Umbilical cord (tissue), 2 donors: ENCODE measurements at places on chromosomes 2 and 18. TPM values are rescaled to one million over a fixed set of nuclear protein-coding genes. Genes with fewer than 3 reads are reported as not detected.

Gene TSHZ1
- total RNA-seq: 5.5 TPM

Gene RAB12
- total RNA-seq: 78.5 TPM

Gene METAP1D
- 6.3 TPM for total RNA-seq

Gene FLACC1
- total RNA-seq: 10.8 TPM

Gene PECR
- 1.7 TPM for total RNA-seq

Gene PPIG
- total RNA-seq: 35.4 TPM

Gene GALNT14
- 5.1 TPM for total RNA-seq

Gene CYTIP
- 18.8 TPM for total RNA-seq

DNA sequence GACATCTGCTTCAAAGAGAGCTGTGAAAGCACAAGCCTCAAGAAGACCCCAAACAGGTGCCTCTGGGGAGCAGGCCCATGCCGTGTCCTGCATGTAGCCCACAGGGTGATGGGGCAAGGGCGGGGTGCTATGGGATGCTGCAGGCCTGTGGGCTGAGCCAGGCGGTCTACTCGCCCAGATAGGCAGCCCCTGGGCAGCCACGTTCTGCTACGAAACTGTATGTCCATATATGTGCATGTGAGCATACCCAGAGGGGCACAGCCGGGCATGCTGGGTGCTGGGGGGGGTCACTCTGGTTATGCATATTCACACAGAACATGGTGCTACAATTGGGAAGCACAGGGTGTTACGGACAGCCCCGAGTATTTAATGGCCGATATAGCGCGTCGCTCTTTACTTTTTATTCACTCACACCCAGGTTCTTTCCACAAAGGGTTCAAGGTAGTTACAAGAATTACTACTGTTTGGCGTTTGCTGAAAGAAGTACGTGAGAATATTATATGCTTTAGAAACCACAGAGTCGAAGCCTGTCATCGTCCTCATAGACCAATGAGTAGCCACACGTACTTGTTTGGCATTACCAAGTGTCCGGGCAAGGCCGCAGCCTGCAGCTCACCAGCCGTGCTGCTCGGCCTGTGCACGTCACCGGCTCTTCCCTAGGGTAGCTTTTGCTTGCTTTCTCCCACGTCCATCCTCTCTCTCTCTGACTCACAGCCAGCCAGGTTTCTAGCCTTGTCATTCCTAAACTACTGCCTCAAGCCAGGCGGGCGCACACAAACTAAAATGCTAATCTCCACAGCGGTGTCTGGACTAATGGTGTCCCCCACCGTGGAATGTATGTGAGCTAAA lies 14.4 kb downstream of the MTERF4 start:
- no peak for DNase-seq

DNA sequence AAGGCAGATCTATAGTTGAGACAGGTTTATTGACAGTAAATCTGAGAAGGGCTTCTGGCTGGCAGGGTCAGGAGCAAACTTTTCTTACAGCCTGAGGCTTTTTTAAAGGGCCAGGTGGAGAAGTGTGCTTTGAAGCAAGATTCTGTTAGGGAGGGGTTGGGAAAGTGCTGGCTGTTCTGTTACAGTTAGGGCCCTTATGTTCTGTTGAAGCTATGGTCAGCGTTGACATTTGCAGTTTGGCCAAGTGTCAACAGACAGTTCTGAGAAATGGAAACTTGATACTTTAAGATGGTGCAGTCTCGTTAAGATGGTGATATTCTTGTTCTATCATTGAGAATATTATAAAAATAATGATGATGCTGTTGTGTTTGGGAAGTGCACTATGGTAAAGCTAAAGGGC lies 154.2 kb downstream of the RDH14 start:
- DNase-seq: no peak

DNA sequence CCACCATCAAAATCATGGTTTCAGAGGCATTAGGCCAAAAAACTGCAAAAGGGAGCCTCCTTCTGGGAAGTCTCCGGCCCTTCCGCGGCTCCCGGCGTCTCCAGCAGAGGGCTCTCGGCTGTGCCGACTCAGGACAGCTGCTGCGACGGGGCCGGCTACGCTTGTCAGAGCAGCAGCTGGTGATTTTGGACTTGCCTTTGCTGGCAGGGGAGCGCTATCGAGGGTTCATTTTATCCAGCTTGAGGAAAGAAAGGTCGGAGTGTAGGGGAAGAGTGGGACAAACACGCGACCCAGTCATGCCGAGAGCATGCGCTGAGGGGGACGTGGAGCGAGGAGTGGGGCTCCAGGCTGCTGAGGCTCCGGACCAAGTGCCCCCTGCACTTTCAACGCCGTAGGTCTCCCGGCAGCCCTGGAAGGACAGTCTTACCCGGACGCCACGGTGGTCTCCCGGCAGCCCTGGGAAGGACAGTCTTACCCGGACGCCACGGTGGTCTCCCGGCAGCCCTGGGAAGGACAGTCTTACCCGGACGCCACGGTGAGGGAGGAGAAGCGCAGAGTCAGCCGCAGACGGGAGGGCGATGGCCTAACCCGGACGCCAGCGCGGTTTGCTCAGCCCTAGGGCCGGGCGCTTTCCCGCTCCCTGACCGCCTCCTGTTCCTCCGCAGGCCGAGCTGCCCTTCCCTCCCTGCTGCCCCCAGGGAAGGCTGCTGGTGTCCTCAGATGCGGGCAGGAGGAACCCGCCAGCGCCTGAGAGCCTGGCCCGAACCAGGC lies 21.7 kb downstream of the DDX18 start:
- peak; percentile 77 for DNase-seq

GRCh38 chr2:233101816-233102215 lies 41.7 kb downstream of the INPP5D start:
- DNase-seq: no peak

- DNase-seq: no peak
Observed at GRCh38 chr2:796141-796985, 119.2 kb upstream of the TMEM18 start.

- peak; percentile 15 for DNase-seq
Observed at GRCh38 chr2:69385443-69386151, 1.4 kb downstream of the GFPT1 start.

DNA sequence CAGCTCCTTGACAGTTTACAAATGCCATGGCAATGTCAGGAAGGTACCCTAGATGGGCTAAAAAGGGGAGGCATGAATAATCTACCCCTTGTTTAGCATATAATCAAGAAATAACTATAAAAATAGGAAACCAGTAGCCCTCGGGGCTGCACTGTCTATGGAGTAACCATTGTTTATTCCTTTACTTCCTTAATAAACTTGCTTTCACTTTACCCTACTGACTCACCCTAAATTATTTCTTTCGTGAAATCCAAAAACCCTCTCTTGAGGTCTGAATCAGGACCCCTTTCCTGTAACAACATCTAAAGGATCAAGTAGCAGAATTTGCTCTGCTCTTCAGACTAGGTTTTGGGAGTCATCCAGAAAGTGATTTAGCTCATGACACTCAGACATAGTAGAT lies 43.7 kb downstream of the CD8B2 start:
- DNase-seq: no peak

DNA sequence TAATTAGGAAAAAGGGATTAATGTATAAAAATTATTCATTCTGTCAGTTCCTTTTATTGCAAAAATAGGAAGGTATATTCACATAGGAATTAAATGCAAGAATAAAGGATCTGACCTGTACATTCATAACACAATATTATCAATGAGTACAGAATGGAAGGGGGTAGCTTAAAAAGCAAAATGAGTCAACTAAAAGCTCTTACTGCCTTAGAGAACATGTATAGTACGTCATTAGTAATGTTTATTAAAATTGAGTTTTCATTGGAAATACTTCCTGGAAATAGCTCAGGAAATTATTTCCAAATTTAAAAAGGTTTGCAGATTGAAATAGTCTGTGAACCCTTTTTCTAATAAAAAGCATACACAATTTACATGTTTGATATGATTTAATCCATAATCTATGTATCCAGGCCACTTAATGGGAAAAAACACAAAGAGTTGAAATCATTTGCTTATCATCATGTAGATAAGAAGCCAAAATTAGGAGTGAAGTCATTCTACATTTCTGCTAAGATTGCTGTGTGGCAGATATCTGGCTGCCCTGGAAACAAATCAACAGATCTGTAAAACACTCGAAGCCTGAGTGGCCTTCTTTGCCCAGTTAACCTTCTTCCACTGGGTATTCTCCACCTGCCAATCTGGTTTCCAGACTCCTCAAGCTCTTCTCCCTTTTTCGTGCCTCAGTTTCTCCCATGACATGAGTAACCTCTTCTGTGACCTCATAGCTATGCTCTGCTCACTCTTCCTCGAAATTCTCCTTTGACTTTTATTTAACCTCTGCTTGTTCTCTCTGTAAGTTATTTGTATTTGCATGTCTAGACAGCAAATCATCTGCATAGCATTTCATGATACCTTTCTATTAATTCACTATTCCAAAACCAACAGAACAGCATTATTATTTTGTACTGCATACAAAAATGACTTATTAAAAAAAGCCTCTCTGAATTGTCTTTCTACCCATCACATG lies 181.2 kb upstream of the REV1 start:
- DNase-seq: peak; percentile 53

GRCh38 chr2:130985831-130986649 lies 107.2 kb downstream of the FAM168B start:
- no peak for DNase-seq

- no peak for DNase-seq
Observed at GRCh38 chr2:529424-529823, 147.8 kb downstream of the TMEM18 start.

- peak; percentile 51 for DNase-seq
Observed at GRCh38 chr18:48994044-48994651, 43.4 kb upstream of the SMAD7 start.

DNA sequence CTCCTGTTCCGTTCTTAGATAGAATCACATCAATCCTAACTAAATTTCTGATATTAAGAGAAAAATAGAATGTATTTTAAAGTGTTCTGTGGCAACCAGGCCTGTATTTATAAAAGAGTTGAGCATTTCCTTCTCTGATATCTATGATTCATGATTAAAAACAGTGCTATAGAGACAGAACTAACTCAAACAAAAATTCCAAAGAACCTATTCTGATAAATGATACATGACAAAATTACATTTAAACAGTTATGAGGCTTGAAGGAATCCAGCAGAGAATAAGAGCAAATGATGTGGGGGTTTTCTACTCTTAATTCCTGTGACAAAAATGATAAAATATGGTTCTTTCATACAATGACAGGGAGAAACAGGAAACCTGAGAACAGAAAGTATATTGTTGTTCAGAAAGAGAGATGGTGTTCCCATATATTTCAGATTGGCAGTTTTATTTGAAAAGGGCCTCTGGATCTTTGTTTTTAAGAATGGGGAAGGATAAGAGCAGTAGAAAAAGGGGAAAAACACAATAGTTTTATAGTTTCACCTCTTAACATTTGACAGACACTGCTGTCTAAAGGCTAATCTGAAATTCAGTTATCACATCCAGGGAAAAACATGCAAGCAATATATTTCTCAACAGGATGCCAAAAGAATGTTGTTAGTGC lies 944.3 kb downstream of the LRP1B start:
- DNase-seq: no peak

DNA sequence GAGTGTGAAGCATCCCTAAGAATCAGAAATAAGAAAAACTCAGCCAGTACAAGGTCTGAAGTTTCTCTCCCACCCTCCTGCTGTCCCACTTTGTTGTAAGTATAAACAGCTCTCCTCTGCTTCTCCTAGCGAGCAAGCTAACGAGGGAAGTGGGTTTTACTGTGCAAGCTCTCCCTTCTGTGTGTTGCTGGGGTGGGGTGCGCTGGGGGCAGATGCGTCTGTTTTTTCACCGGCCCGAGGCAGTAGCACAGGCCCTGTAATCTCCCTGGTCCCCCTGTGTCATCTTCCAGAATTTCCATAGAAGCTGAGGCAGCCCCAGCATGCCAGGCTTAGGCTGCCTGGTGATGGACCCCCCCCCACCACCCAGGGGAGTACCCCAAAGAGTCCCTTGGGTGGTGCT lies 9.4 kb upstream of the CXCR4 start:
- no peak for DNase-seq

- DNase-seq: no peak
Observed at GRCh38 chr2:57733956-57734355, 312.6 kb upstream of the VRK2 start.

- DNase-seq: peak; percentile 32
Observed at GRCh38 chr18:45745817-45746461, 22.0 kb downstream of the SLC14A1 start.

- no peak for DNase-seq
Observed at GRCh38 chr18:27887287-27887686, 289.6 kb downstream of the CDH2 start.

- no peak for DNase-seq
Observed at GRCh38 chr2:54839461-54840255, 116.2 kb downstream of the EML6 start.

GRCh38 chr2:9311488-9311887 lies 104.9 kb downstream of the ASAP2 start:
- DNase-seq: peak; percentile 89

DNA sequence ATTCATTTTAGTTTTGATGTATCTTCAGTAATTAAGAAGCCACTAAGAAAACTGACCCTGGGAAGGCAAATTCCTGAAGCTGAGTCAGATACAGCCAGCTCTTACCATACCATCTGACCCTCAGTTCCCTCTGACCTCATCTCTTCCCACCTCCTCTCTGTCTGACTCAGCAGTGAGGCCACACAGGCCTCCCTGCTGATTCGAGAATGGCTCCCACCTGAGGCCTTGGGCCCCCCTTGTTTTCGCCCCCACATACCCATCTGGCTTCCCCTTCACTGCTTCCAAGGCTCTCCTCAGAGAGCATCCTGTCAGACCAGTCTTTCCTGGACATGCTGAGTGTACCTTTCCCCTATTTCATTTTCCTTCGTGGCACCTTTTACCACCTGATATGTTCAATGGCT lies 71.0 kb upstream of the CYP1B1 start:
- peak; percentile 75 for DNase-seq

DNA sequence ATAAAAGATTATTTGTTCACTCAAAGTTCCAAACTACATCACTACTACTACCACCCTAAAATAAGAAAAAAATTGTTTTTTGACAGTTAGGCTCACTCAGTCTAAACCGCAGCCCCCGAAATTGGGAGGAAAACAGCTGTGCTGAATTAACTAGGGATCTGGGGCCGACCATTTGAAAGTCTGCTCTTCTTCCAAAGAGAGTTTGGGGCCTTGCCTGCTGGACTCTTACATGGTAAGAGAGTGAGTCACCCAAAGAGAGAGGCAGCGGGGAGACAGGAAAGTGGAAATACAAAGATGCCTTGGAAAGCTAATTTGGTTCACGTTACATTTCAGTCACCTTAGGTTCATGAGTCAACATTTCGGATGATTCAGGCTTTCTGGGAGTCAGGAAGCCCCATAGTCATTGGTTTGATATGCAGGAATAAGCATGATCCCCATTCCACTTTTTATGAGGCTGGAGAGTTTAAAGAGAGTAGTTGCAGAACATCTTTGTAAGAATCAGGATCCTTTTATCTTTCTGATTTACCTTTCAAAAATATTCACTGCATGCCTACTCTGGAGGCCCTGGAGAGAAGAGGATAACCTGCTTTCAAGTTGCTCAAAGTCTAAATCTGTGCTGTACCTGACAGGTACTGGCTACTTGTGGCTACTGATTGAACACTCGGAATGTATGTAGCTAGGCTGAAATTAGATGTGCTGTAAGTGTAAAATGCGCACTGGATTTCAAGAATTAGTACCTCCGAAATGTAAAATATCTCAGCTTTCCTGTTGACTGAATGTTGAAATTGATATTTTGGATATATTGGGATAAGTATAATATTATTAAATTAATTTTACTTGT lies 995 bp upstream of the RTN4 start:
- DNase-seq: peak; percentile 94

- DNase-seq: peak; percentile 79
Observed at GRCh38 chr2:196750977-196751631, 48.4 kb downstream of the GTF3C3 start.
